ENCODE measurements at places on chromosomes 4 and X.

DNA sequence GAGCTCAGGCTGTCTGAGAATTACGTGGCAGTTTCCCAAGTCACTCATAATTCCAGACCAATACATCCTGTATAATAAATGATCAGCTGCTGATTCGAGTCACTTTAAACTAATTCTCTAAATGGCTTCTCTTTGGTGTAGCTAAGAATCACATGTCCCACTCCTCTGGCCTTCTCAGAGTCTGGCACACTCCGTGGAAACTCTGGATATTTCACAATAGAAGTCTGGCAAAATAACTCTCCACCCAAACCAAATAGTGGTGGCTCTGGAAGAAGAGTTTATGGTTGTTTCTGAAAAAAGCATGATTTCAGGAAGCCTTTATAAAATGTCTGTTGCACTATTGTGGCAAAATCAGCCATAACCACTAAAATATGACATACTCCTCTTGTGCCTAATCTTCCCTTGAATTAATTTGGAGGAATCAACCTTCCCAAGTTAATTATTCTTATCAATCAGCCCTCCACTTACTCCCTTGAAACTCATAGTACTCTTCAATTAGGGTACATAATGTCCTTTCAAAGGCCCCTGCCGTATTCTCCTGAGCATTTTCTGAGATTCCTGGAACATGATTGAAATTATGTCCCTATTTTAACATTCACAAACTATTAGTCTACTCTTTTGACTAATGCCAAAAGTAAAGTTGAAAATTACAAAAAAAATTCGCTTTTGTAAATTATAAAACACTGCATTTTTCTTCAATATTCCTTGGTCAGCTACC lies 991.6 kb downstream of the FAT4 start:
- DNase-seq: no peak

GRCh38 chrX:77087529-77088169 lies 359.5 kb upstream of the FGF16 start:
- no peak for DNase-seq

GRCh38 chr4:102324730-102325129 lies 20.6 kb downstream of the SLC39A8 start:
- DNase-seq: no peak

DNA sequence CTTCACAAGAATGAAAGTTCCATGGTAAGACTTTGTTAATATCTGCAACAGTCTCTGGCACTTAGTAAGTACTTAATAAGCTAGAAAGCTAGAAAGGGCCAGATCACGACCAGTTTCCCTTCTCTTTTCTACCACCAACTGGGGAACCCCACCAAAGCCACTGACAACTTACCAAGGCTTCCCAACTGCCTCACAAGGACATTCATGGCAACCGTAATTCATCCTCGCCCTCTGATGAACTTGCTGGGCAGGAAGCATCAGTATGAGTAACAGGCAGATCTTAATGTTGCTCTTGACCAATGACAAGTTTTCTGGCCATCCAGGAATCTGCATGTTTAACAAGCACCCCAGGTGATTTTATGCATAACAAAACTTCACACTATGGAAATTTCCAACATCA lies 23.2 kb upstream of the ZCCHC13 start:
- DNase-seq: no peak

GRCh38 chrX:145817331-145818185 lies at the start of gene SLITRK2:
Gene SLITRK2 (plus strand): TSS chrX:145817829. CDS start chrX:145822426, 4,597 bp downstream.
- DNase-seq: no peak

Measured in DMS153 (cell line).